ENCODE measurements at places on chromosomes 13 and 19. TPM values are rescaled to one million over a fixed set of nuclear protein-coding genes. Genes with fewer than 3 reads are reported as not detected.

DNA sequence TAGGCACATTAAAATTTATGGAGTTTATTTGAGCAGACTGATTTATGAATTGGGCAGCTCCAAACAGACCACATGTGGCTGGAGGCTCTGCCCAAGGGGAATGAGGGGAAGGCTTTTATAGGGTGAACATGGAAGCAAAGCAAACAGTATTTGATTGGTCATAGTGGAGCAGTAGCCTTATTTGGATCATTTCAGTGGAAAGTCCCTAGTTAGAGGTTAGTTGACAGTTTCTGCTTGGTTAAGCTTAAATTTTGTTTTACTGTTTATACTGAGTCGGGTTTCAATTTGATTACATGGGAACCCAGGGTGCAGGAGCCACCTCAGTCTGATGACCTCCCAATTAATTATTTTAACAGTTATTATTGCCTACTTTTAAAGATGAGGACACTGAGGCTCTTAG, 140.5 kb downstream of the NDFIP2 start:
- no peak overlapping the region for H3K4me3 ChIP-seq
- H3K27me3 ChIP-seq = no peaks in the 10 kb centered on the region
- no peak for DNase-seq
- no peaks in the 10 kb centered on the region for H3K4me1 ChIP-seq

- no peak for DNase-seq
- no peak overlapping the region for H3K27ac ChIP-seq
- H3K27me3 ChIP-seq = no peaks in the 10 kb centered on the region
- no peak overlapping the region for H3K4me3 ChIP-seq
These were observed 19.8 kb upstream of the RASA3 start for GRCh38 chr13:114152285-114152645.

Gene SULT2A1
- total RNA-seq = not detected

GRCh38 chr13:100334214-100334613, 245.3 kb downstream of the PCCA start:
- DNase-seq = no peak
- H3K27ac ChIP-seq = no peak overlapping the region
- H3K4me1 ChIP-seq = no peaks in the 10 kb centered on the region
- no peak overlapping the region for H3K4me3 ChIP-seq
- no peaks in the 10 kb centered on the region for H3K27me3 ChIP-seq

DNA sequence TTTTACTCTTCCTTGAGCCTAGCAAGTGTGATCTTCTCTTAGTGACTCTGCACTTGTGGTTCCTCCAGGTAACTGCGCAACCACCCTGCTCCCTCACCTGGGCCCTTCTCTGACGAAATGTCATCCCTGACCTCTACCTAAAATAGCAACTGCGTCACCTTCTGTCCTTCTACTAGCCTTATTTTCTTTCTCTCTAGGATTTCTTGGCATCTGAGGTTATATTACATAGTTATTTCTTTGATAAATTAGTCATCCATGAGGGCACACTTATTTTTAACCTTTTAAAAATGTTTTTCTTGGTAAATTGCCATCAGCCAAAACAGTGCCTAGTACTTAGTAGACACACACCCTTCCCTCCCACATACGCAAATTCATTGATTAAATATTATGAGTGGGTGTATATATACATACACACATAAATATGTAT, 355.5 kb downstream of the ENOX1 start:
- H3K36me3 ChIP-seq = no peaks in the 10 kb centered on the region
- H3K27ac ChIP-seq = no peak overlapping the region
- peaks cover 22% of the 10 kb centered on the region for H3K4me1 ChIP-seq
- DNase-seq = peak; percentile 32
- H3K27me3 ChIP-seq = no peaks in the 10 kb centered on the region

GRCh38 chr19:47058621-47059022, 10.2 kb upstream of the TMEM160 start:
- no peak for DNase-seq
- H3K27me3 ChIP-seq = no peaks in the 10 kb centered on the region
- H3K4me1 ChIP-seq = 0 out of 2 replicates have a peak, but pooled peaks cover 4% of the 10 kb centered on the region
- no peaks in the 10 kb centered on the region for H3K36me3 ChIP-seq
- 0 out of 2 replicates have a peak overlapping the region, but pooled peaks have one; percentile 15 for H3K27ac ChIP-seq
- H3K4me3 ChIP-seq = no peak overlapping the region

DNA sequence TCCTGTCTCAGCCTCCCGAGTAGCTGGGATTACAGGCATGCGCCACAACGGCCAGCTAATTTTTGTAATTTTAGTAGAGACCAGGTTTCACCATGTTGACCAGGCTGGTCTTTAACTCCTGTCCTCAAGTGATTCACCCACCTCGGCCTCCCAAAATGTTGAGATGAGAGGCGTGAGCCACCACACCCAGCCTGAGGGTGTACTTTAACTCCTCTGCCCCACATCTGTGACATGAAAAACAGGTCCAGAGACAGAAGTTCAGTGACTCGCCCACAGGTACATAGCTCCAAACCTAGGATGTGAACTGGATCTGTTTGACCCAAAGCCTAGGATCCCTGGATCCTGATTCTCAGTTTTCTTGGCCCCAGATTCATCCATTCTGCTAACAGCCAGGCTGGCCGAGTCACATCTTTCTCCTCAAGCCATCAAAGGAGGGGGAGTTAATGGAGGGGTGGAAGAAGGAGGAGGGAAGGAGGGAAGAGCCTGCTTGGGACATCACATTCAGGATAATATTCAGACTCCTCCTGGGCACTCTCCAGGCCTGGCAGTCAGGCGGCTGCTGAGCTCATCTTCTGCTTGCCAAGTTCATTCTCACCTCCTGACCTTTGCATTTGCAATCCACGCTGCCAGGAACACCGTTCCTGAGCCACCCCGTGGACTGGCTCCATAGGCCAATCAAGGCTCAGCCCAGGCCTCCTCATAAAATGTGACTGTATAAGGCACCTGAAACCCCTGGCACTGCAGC, 3.1 kb downstream of the SPC24 start:
- DNase-seq = no peak
- H3K27me3 ChIP-seq = no peaks in the 10 kb centered on the region
- H3K36me3 ChIP-seq = 0 out of 2 replicates have a peak, but pooled peaks cover 4% of the 10 kb centered on the region
- H3K4me1 ChIP-seq = peaks cover 8% of the 10 kb centered on the region
- no peak overlapping the region for H3K27ac ChIP-seq

- no peak for DNase-seq
- no peak overlapping the region for H3K4me3 ChIP-seq
- H3K27me3 ChIP-seq = no peaks in the 10 kb centered on the region
- H3K27ac ChIP-seq = no peak overlapping the region
- H3K4me1 ChIP-seq = no peaks in the 10 kb centered on the region
These were observed 69.4 kb downstream of the CYSLTR2 start for GRCh38 chr13:48723168-48723567.
